ENCODE measurements at places on chromosomes 3 and 15. TPM values are rescaled to one million over a fixed set of nuclear protein-coding genes. Genes with fewer than 3 reads are reported as not detected.

SLC33A1 gene
- 10.9 TPM for polyA plus RNA-seq

DNA sequence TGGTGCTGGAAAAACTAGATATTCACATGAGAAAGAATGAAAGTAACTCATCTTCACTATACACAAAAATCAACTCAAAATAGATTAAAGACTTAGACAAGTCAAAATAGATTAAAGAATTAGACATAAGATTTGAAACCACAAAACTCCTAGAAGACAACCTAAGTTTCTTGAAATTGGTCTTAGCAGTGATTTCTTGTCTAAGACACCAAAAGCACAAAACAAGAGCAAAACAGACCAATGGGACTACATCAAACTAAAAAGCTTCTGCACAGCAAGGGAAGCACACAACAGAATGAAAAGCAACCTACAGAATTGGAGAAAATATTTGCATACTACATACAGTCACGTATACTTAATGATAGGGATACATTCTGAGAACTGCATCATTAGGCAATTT is 6.5 kb upstream of the VPS39 start:
- H3K27ac ChIP-seq = no peak overlapping the region
- H3K36me3 ChIP-seq = no peaks in the 10 kb centered on the region
- H3K4me1 ChIP-seq = no peaks in the 10 kb centered on the region

CIDEC gene
- not detected for polyA plus RNA-seq

GP9 gene
- not detected for polyA plus RNA-seq

All from ovary (tissue), 10 donors.